ENCODE measurements at places on chromosomes 16 and 17. TPM values are rescaled to one million over a fixed set of nuclear protein-coding genes. Genes with fewer than 3 reads are reported as not detected.

Gene PIK3R5
- total RNA-seq: 37.7 TPM

Gene FMNL1
- 62.3 TPM for total RNA-seq

Gene TNK1
- 5.8 TPM for total RNA-seq

Gene SOST
- total RNA-seq: not detected

Gene TMC8
- total RNA-seq: 26.6 TPM

Gene TBC1D3I
- total RNA-seq: 0.72 TPM
